ENCODE measurements at places on chromosomes 12 and 14. TPM values are rescaled to one million over a fixed set of nuclear protein-coding genes. Genes with fewer than 3 reads are reported as not detected.
A peak's percentile ranks its signal among the peaks of the same experiment; 100 is the strongest.

DNA sequence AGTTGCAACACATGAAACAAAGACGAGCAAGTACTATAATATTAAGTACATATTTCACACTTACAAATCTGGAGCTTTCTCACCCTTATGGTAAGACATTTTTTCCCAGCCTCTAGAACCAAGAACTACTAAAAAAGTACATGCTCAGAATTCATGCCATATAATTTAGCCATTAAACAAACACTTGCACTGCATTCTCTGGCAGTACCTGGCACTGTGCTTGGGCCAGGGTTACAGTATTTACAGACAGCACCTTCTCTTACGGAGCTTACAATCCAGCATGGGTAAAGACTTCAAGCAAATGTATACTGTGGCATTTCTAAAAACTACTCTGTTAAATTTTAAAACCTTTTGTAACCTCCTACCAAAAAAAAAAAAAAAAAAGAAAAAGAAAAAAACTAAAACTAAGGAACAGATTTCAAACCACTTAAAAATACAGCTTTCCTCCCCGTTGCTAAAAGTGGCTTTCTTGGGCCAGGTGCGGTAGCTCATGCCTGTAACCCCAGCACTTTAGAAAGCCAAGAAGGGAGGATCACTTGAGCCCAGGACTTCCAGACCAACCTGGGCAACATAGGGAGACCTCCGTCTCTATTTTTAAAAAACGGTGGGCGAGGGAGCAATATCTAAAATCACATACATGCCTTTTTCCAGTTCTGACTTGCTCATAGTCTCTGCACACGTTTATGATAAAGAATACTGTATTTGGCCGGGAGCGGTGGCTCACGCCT is 956 bp downstream of the GNPTAB start:
- H3K36me3 ChIP-seq, result no peaks in the 10 kb centered on the region
- H3K27me3 ChIP-seq, result no peaks in the 10 kb centered on the region
- H3K4me1 ChIP-seq, result peaks cover 10% of the 10 kb centered on the region
- peak overlapping the region; percentile 96 for H3K4me3 ChIP-seq
- peak; percentile 35 for DNase-seq
- no peak overlapping the region for H3K27ac ChIP-seq

DNA sequence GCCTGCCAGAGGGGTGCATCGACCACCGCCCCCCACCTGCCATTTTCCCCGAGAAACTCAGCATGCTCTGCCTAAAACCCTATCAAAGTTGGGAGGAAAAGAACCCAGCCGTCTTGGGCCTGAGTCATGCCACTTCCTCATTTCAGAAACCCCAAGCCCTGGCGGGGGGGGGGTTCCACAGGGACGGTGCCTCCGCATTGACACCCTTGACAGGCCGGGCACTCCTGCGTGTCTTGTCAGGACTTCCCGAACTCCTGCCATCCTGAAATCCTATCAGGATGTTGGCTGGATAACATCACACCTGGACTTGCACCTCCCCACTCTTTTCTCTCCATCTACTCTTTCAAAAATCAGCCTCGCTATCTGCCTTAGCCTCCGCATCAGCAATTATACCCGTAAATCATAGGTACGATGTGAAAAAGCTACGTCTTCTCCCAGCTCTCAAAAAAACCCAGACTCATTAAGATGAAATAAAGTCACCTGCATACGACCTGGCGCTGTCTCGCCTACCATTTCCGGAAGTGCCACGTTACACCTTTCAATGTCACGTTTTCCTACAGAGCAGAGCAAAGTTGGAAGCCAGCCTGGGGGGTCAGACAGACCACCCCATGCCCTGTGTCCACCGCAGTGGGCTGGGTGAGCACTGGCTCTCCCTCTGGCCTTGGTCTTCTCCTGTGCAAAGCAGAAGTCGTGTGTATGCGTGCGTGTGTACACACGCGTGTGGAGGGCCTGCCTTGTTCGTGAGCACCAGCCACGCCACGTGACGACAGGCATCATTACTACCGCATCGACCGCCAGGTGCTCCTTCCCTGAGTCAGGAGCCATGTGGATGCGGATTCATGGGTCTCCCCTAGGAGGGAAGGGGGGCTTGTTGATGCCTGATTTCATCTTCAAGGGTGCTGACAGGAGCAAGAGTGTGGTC is 96.7 kb downstream of the RFLNA start:
- DNase-seq, result peak; percentile 80
- H3K27ac ChIP-seq, result peak overlapping the region; percentile 91

DNA sequence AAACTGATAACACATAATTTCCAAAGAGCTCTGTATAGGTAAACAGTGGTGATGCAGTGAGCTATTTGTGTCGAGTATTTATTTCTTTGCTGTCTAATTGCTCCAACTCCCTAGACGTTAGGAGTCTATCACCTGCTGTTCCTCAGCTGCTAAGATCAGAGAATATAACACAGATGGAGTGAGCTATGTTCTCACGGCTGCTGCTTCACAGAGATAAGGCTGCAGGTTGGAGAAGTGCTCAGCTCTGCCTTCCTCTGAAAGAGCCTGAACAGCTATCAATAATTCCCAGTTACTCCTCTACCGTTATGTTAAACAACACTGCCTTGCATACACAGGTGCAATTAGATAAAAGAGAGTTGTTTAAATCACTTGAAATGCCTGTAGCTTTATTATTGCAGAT is 103.2 kb upstream of the MDGA2 start:
- H3K36me3 ChIP-seq, result no peaks in the 10 kb centered on the region
- DNase-seq, result no peak
- no peaks in the 10 kb centered on the region for H3K4me1 ChIP-seq
- no peak overlapping the region for H3K27ac ChIP-seq
- no peaks in the 10 kb centered on the region for H3K27me3 ChIP-seq

Gene SIX6
- not detected for total RNA-seq

Gene KCNC2
- not detected for total RNA-seq

- peaks cover 39% of the 10 kb centered on the region for H3K4me1 ChIP-seq
- H3K4me3 ChIP-seq, result peak overlapping the region; percentile 20
- H3K27me3 ChIP-seq, result no peaks in the 10 kb centered on the region
- no peaks in the 10 kb centered on the region for H3K36me3 ChIP-seq
- DNase-seq, result peak; percentile 80
- peak overlapping the region; percentile 68 for H3K27ac ChIP-seq
These were observed 4.7 kb upstream of the TUBA1C start for GRCh38 chr12:49260166-49260565.

GRCh38 chr14:24311837-24312615 is 724 bp downstream of the LTB4R start:
- H3K27me3 ChIP-seq, result no peaks in the 10 kb centered on the region
- H3K27ac ChIP-seq, result no peak overlapping the region
- no peak for DNase-seq
- peaks cover 12% of the 10 kb centered on the region for H3K36me3 ChIP-seq

GRCh38 chr14:98099527-98099926 is 1172.5 kb downstream of the BCL11B start:
- no peak for DNase-seq
- no peaks in the 10 kb centered on the region for H3K4me1 ChIP-seq
- no peak overlapping the region for H3K4me3 ChIP-seq
- H3K27me3 ChIP-seq, result no peaks in the 10 kb centered on the region
- no peaks in the 10 kb centered on the region for H3K36me3 ChIP-seq
- no peak overlapping the region for H3K27ac ChIP-seq

GRCh38 chr12:98418357-98419075 is 96.9 kb upstream of the TMPO start:
- H3K27me3 ChIP-seq, result no peaks in the 10 kb centered on the region
- H3K36me3 ChIP-seq, result no peaks in the 10 kb centered on the region
- H3K27ac ChIP-seq, result 0 out of 2 replicates have a peak overlapping the region, but pooled peaks have one; percentile 0
- peaks cover 15% of the 10 kb centered on the region for H3K4me1 ChIP-seq

DNA sequence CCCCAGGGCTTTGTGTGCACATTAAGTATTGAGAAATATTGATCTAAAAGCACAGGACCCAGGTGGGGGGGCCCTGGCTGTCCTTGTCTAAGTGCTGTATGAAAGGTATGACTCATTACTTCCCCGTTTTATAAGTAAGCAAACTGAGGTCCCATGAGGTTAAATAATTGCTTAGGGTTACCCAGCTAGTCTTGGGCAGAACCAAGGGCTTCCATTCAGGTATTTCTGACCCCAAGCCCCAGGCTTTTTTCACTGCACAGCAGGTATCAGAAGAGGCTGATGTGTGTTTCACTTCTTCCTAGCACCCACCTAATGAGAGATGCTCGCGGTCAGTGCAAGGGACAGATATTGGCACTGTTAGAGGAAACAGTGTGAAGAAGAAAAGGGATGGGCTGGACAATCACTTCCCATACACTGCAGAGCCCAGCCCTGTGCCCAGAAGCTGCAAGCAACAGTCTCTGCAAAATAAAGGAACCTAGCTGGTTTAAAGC is 4.7 kb upstream of the TC2N start:
- H3K27ac ChIP-seq, result peak overlapping the region; percentile 59
- H3K4me3 ChIP-seq, result no peak overlapping the region
- H3K27me3 ChIP-seq, result 0 out of 2 replicates have a peak, but pooled peaks cover 7% of the 10 kb centered on the region
- no peaks in the 10 kb centered on the region for H3K36me3 ChIP-seq
- peak; percentile 20 for DNase-seq

- H3K36me3 ChIP-seq, result no peaks in the 10 kb centered on the region
- H3K27ac ChIP-seq, result no peak overlapping the region
- no peak overlapping the region for H3K4me3 ChIP-seq
- no peaks in the 10 kb centered on the region for H3K27me3 ChIP-seq
- DNase-seq, result no peak
- H3K4me1 ChIP-seq, result peaks cover 9% of the 10 kb centered on the region
These were observed 3.9 kb downstream of the TSPAN9 start for GRCh38 chr12:3081091-3081490.

DNA sequence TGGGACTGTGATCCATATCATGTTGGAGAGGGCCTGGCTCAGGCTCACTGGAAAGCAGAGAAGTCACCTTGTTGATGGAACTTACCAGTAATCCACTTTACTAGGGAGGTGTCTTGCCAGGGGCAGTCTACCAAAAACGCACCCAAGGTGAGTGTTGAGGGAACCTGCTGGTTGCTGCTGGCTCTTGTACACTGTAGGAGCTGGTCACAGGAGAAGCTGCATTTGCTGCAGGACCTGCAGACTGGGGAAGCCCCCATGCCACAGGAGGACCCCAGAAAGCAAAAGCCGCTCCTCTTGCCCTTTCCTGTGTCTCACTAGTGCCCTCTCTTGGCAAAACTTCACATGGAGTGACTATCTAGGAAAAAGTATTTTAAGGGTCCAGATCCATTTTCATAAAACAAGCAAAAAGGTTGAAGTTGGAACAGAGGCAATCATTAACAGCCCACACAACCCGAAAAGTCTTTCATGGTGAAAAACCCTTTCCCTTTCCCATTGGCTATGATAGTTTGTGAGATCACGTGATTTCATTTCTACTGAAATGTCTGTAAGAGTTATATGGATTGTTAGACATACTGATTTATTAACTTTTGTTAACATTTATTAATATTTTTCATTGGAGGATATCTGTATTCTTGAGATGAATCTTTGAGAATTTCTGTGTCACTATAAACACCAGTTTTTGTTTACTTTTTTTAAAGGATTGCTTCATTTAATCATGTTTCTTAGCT is 59.2 kb downstream of the RASSF8 start:
- no peaks in the 10 kb centered on the region for H3K27me3 ChIP-seq
- H3K4me1 ChIP-seq, result peaks cover 9% of the 10 kb centered on the region
- no peak overlapping the region for H3K27ac ChIP-seq
- H3K36me3 ChIP-seq, result no peaks in the 10 kb centered on the region

Gene IFNG-AS1
- total RNA-seq, result not detected
